Muscle of leg (tissue), 16 donors: ENCODE measurements at places on chromosomes 2 and 18. TPM values are rescaled to one million over a fixed set of nuclear protein-coding genes. Genes with fewer than 3 reads are reported as not detected.

The CLASP1 gene
- total RNA-seq = 50.7 TPM

The MAL gene
- 2.4 TPM for total RNA-seq

The VWA3B gene
- total RNA-seq = 0.13 TPM

The IL36G gene
- total RNA-seq = 0.31 TPM

The UCN gene
- total RNA-seq = 1.1 TPM

The GPBAR1 gene
- total RNA-seq = 1.3 TPM

GRCh38 chr2:201059961-201060755 is 11.3 kb downstream of the HYCC2 start:
- H3K4me1 ChIP-seq = peaks cover 9% of the 10 kb centered on the region
- H3K27me3 ChIP-seq = no peaks in the 10 kb centered on the region
- no peak for DNase-seq
- H3K27ac ChIP-seq = no peak overlapping the region
- H3K36me3 ChIP-seq = no peaks in the 10 kb centered on the region

GRCh38 chr2:197423307-197423706 is 11.5 kb downstream of the SF3B1 start:
- H3K27ac ChIP-seq = no peak overlapping the region
- H3K36me3 ChIP-seq = peaks cover 29% of the 10 kb centered on the region
- no peak overlapping the region for H3K4me3 ChIP-seq
- H3K27me3 ChIP-seq = no peaks in the 10 kb centered on the region
- no peak for DNase-seq
- no peaks in the 10 kb centered on the region for H3K4me1 ChIP-seq

GRCh38 chr2:106667478-106668070 is 180.4 kb downstream of the CD8B2 start:
- no peaks in the 10 kb centered on the region for H3K27me3 ChIP-seq
- peak; percentile 18 for DNase-seq
- H3K4me1 ChIP-seq = no peaks in the 10 kb centered on the region
- H3K27ac ChIP-seq = no peak overlapping the region

DNA sequence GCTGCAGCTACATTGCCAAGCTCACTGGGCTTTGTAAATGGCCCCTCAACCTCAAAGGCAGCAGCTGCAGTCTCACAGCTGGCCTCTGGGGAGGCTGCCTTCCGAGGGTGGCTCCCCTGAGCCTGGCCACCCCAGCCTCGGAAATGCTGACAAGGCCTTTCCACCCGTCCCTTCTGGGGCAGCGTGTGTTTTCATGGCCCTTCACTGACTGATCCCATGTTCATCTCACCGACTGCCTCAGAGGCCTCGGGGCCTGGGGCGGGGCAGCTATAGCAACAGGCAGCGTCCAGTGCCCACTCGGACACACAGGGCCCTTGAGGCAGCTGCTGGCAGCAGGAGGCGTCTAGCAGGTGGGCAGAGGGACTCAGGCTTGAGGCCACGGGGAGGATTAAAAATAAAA is 149.7 kb downstream of the GLI2 start:
- peak overlapping the region; percentile 43 for H3K27ac ChIP-seq

DNA sequence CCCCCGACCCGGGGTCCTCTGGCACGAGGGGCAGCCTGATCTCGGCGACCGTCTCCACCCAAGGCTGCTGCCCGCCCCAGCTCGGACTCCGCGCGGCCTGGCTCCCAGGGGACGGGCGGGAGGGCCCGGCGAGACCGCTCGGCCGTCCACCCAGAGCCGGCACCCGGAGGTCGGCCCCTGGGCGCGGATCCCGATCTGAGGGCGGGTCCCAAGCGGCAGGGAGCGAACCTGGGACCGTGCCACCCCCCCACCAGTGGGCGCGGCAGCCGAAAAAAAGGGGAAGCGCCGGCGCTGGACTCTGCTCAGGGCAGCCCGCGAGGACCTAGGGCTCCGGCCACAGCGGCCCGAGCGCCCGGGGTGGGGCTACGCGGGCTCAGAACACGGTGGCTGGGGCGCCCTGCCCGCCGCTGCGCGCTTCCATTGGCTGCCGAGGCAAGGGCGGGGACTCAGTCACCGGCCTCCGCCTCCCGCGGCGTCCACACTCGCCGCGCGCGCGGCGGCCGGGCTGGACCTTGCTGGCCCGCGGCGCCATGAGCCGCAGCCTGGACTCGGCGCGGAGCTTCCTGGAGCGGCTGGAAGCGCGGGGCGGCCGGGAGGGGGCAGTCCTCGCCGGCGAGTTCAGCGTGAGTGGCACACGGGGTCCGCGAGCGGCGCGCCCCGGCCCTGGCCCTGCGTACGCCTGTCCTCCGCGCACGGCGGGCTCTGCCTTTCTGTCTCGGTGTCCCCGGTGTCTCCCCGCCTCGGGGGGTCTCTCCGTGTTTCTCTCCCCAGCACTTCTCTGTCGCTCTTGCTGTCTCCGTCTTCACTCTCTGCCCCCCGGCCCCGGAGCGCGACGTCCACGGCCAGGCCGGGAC is at the start of gene PTPN18:
TSS of gene PTPN18 (plus strand) at position 479 of the 854 bp plus-strand sequence. CDS start at position 531, 52 bp downstream.
- peaks cover 43% of the 10 kb centered on the region for H3K4me1 ChIP-seq
- no peak within 1 kb of the TSS for H3K27ac ChIP-seq
- no peaks in the 10 kb centered on the region for H3K27me3 ChIP-seq
- peak; percentile 95 for DNase-seq
- H3K4me3 ChIP-seq = peak within 1 kb of the TSS; percentile 69
